Stimulated activated CD8-positive, alpha-beta memory T cell treated with anti-CD3 and anti-CD28 coated beads, Interleukin-7, amount 100 ng/mL, for 4 hours (primary cell): ENCODE measurements at places on chromosomes 13 and 19.

DNA sequence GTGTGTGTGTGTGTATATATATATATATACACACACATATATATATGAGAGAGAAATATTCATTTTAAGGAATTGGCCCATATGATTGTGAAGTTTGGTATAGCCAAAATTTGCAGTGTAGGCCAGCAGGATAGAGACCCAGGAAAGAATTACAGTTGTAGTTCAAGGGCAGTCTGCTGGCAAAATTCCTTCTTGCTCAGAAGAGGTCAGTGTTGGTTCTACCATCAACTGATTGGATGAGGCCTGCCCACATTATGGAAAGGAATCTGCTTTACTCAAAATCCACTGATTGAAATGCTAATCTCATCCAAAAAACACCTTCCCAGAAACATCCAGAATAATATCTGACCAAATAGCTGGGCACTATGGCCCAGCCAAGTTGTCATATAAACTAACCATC is 24.0 kb downstream of the RNF6 start:
- no peak for DNase-seq

DNA sequence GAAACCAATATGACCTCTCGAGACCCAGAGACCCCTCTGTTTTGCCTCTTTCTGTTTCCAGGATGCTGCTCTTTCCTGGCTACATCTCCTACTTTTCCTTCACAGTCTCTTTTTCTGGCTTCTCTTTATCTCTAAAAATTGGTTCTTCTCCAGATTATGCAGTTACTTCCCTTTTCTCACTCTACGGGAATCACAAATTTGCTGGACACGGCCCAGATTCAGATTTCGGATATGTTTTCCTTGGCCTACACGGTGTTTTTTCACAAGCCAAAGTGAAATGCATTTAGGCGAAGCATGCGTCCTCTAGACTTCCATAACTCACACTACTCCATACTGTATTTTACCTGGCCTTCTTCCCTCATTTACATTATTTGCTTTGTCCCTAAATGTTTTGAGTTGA is 214.7 kb upstream of the MIR17HG start:
- no peak for DNase-seq

- DNase-seq = no peak
Measured at GRCh38 chr13:49977992-49978391, 18.9 kb upstream of the TRIM13 start.

DNA sequence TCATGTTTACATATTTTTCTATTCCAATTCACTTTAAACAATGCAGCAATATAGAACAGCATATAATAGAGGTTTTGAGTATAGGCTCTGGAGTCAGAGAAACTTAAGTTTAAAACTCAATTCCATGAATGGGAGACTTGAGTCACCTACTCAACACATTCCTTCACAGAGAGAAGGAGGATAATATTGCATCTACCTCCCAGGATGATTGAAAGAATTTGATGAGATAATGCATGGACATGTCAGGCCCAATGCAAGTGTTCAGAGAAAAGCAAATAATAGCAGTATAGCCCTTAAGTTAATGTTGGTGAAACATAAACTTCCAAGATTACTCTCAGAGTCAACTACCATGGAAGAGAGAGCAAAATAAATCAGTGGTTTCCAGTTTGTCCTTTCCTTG is 170.2 kb downstream of the DCLK1 start:
- DNase-seq = no peak

DNA sequence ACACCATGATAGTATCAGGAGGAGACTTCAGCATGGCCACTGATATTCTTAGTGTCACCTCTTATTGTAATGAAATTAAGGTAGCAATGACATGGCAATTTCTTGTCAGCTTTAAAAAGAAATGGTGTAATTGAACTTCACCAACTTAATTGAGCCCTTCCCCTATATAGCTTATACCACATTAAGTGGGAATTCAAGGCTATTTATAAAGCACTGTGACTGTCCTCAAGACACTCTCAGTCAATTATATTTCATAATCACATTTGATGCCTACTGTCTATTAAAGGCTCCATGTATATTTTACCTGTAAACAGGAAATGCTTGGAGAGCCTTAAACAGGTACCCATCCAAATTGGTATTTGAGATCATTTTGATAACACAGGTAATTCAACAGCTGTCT is 28.3 kb downstream of the KLF12 start:
- DNase-seq = no peak

DNA sequence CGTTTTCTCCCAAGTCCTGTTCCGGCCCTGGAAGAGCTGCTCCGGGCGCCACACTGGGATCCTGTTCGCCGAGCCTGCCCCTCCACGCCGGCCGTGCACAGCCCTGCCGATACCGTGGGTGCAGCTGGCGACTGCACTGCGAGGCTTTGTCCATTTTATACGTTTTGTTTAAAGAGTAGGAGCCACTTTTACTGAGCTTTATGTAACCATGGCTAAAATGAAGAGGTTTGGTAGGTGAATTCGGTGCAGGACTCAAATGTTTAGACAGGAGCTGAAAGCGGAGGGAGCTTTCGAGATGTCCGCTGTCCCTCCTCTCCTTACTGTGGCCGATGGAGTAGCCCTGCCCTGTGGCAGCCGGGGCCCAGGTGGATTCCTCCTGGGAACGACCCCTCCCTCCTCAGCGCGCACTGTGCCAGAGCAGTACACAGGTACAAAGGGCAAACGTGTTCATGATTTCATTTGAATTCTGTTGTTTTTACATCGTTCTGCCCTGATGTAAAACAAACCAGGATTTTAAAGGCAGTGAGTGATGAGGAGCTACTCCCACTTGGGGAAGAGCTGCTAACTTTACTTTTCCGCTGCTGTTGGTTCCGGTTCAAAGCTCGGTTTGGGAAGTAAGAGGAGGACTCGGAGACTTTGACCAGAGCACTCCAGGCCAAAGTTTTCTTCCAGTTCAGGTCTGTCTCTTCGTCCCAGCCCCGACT is 1.7 kb downstream of the COL4A2 start:
- DNase-seq = no peak

- no peak for DNase-seq
Measured at GRCh38 chr19:30076101-30076551, 134.1 kb downstream of the URI1 start.

DNA sequence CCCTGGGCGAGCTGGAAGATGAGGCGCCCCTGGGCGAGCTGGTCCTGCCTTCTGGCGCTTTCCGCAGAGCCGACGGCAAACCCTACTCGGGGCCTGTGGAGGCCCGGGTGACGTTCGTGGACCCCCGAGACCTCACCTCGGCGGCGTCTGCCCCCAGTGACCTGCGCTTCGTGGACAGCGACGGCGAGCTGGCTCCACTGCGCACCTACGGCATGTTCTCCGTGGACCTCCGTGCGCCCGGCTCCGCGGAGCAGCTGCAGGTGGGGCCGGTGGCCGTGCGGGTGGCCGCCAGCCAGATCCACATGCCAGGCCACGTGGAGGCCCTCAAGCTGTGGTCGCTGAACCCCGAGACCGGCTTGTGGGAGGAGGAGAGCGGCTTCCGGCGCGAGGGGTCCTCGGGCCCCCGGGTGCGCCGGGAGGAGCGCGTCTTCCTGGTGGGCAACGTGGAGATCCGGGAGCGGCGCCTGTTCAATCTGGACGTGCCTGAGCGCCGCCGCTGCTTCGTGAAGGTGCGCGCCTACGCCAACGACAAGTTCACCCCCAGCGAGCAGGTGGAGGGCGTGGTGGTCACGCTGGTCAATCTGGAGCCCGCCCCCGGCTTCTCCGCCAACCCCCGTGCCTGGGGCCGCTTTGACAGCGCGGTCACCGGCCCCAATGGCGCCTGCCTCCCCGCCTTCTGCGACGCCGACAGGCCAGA is 6.3 kb downstream of the CILP2 start:
- no peak for DNase-seq

- no peak for DNase-seq
Measured at GRCh38 chr13:98505217-98505616, 71.7 kb downstream of the STK24 start.

GRCh38 chr13:23626700-23627099 is 56.5 kb downstream of the TNFRSF19 start:
- no peak for DNase-seq

GRCh38 chr19:20611866-20612265 is 46.3 kb upstream of the ZNF737 start:
- no peak for DNase-seq

DNA sequence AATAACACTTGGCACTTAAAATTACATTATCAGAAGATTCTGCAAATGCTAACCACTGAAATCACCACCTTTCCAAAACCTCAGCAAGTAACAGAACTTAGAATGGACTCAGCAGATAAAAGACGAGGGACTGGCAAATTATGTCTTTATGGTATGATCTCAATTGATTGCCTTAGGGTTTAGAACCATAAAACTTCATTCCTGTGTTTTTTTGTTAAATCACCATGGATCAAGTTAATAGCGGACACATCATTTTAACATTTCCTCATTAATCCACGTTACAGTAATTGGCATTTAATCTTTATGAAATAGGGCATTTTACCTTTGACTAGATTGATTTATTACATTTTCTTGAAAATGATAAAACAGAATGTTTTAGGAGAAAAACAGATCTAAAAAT is 2070.3 kb downstream of the PCDH9 start:
- no peak for DNase-seq

DNA sequence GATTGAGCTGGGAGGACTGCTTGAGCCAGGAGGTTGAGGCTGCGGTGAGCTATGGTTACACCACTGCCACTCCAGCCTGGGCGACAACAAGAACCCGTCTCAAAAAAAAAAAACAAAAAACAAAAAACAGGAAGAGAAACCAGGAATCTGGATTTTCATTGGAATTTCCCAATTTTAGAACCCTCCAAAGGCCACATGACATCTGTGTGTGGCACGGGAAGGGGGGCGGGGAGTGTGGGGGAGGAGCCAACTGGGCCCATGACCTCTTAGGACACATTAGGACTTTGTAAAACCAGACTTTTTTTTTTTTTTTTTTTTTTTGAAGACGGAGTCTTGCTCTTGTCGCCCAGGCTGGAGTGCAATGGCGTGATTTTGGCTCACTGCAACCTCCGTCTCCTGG is 21.2 kb upstream of the MYDGF start:
- no peak for DNase-seq

GRCh38 chr13:49046002-49046401 is 70.3 kb downstream of the FNDC3A start:
- no peak for DNase-seq

DNA sequence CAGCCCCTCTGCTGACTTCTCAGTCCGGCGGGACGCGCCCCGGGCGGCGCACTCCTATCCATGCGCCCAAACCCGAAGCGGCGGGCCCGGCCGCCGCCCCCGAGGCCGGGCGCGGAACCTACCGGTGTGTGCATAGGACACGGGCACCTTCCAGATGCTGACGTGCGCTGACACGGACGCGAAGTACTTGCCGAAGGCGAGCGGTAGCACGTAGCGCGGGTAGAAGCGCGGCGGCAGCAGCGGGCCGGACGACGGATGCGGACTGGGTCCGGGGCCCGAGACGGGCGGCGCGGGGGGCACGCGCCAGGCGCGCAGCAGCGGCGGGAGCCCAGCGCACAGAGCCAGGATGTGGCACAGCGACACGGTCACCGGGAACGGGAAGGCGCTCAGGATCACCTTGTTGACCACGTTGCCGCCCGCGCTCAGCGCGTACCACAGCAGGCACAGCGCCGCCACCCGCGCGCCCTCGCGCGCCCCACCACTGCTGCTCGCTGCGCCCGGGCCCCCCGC is 338 bp downstream of the SLC35E1 start:
- DNase-seq = no peak

DNA sequence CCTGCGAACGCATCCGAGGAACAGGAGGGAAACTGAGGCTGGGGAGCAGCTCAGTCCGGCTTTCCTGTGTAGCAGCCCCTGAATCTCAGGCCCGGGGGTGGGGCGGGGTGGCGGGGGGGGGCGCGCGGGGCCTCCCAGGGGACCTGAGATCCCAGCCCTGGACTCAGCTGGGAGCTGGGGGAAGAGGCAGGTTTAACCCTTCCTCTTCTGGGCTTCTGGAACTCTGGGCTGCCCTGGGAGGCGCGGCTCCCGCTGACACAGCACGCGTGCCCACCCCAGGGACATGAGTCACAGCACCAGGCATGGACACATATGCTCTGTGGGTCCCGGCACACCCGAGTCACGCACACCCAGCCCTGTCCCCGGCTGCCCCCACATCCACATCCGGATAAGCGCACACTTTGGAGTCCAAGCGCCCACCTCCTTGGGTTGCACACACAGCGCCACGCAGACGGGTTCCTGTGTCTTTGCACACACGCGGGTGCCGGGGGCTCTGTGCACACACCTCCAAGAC is 3.5 kb upstream of the CIRBP start:
- DNase-seq = peak; percentile 56
